ENCODE measurements at places on chromosomes 7 and 10.

GRCh38 chr10:71223347-71224058 lies 11.1 kb downstream of the UNC5B start:
- DNase-seq: no peak

DNA sequence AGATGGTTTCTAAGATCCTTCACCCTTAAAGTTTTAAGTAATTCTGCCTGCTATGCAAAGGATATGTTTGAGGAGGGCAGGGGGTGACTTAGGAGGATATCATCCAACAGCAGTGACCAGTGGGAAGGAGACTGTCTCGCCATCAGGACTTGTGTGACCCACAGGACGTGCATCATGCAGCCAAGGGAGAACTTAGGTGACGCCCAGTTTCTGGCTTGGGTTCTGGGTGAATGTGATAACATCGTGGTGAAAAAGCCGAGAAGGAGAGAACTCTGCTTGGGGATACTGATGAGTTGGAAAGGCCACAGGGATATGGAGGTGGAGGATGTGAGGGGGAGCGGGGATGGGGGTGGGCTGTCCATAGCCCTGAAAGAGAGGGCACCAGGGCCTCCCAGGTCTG lies 3.8 kb downstream of the WIPI2 start:
- DNase-seq: no peak

DNA sequence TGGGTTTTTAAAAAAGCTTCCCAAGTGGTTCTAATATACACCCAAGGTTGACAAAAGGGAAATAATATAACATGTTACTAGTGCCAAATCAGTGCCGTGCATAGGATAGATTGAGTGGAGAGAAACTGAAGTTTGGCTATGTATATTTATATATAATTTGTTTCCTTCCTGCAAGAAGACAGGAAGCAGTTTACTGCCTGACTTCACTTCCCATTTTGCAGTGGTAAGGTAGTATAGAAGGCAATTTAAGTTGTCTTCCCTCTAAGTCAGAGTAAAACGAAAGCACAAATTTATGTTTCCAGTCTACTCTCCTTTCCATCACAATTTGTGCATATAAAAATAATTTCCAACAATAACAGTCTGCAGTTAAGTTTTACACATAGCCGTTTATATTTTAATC lies 3.4 kb upstream of the HYCC1 start:
- no peak for DNase-seq

GRCh38 chr7:20402747-20403230 lies 72.1 kb downstream of the ITGB8 start:
- DNase-seq: no peak

DNA sequence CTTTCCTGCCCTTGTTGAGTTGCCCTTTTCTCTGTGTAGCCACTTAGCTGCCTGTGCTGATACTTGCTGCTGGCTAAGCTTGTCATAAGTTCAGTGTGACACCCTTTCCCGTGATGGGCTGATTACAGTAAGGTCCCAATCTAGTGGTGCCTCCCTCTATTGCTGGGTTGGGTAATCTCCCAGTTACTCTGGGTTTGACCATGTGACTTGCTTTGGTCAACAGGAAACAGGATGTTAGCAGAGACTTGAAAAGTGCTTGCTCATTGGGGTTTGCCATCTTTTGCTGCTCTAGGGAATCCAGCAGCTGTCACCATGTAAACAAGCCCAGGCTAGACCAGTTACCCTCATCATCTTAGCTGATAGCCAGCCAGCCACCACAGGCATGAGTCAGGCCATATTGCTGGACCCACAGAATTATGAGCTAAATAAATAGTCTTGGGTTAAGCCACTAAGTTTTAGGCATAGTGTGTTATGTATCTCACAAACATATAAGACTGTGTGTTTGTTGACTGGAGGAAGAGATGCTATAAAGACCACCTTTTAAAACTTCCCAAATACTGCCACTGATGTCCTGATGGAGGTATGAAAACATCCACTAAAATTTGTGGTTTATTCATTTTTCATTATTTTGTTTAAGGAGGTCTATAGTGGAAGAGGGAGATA lies 4.0 kb upstream of the LEP start:
- DNase-seq: no peak

- no peak for DNase-seq
Observed at GRCh38 chr7:81140252-81140651, 221.4 kb upstream of the SEMA3C start.

- no peak for DNase-seq
Observed at GRCh38 chr7:18345641-18346234, 149.8 kb upstream of the HDAC9 start.

Data from stimulated activated CD8-positive, alpha-beta memory T cell treated with anti-CD3 and anti-CD28 coated beads, Interleukin-4, amount 100 ng/mL, for 1 hour (primary cell).